Stimulated activated CD8-positive, alpha-beta memory T cell treated with anti-CD3 and anti-CD28 coated beads, Interleukin-15, amount 100 ng/mL, for 4 hours (primary cell): ENCODE measurements at places on chromosomes 7 and 10.

GRCh38 chr10:47165711-47166404, 134.1 kb upstream of the GDF10 start:
- DNase-seq = no peak

- DNase-seq = no peak
Measured at GRCh38 chr7:56105508-56105907, 768 bp downstream of the CHCHD2 start.

DNA sequence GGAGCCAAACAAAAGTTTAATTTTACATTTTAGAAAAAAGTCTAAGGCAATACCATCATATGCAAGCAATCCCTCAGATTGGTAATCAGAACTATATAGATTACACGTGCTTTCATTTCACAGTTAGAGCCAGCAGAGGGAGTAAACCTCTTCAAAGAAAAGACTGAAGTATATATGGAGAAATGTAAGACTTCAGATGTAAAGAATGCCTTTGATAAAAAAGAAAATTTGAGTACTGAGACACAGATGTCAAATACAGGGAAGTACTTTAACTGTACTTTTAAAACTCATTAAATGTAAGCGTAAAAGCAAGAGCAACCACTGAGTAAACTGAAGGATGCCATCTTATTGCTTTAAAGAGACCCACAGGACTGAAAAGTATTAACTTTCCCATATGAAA, 101.4 kb upstream of the FAM133B start:
- DNase-seq = no peak

- DNase-seq = no peak
Measured at GRCh38 chr10:106661767-106662140, 502.8 kb downstream of the SORCS1 start.

DNA sequence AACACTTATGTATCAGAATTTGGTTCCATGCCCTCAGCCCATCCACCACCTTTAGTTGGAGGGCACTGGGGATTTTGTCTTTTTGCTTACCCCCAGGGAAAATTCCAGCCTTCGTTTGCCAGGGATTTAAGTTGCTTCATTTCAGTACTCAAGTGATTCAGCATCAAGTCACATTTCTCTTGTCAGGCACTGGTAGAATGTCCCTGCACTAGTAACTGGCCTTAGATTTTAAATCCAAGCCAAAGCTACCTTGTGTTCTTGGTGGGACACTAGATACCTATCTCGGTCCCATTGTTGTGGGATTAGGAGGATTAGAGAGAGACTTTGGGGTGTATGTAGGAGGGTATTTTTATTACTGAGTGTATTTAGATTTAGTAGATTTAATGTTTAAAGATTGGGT, 613.1 kb downstream of the SUGCT start:
- no peak for DNase-seq

DNA sequence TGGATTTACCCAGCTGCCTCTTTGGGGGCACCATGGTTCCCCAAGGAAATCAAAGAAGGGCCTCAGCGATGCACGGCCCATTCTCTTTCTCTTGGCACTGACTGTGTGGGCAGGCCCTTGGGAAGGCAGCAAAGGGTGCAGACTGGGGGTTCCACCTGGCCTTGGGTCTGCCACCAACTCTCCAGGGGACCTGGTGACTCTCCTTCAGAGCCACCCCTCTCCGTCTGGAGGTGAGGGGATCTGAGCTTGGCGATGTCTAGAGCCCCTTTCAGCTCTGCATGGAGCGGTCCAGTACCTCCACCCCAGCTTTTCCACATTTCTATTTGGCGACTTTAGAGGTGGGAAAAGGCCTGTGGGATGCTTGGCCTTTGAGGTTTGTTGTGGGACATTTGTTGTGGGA, 69.1 kb downstream of the C10orf120 start:
- no peak for DNase-seq

DNA sequence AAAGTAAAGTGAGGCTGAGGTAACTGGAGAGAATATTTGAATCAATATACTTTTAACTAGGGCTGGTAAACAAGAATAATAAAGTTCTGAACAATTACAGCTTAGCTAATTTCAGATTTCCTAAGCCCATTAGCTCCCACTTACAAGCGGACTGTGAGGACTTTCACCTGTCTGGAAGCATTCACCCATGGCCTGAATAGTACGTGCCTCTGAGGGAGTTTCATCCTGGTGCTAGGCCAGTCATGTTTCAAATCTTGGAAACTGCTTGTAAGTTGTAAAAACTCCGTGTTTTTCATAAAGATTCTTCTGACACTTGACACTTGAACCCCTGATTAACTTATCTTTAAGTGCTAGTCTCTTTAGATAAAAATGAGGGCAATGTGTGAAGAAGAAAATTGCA, 975.2 kb upstream of the GHITM start:
- no peak for DNase-seq

- no peak for DNase-seq
Measured at GRCh38 chr7:117706210-117706609, 167.0 kb downstream of the CTTNBP2 start.
